Stimulated activated CD8-positive, alpha-beta memory T cell treated with anti-CD3 and anti-CD28 coated beads, Interleukin-15, amount 100 ng/mL, for 1 hour (primary cell): ENCODE measurements at places on chromosomes 5 and 9.

- DNase-seq = no peak
These were observed 480 bp upstream of the CCDC69 start for GRCh38 chr5:151224372-151224771.

DNA sequence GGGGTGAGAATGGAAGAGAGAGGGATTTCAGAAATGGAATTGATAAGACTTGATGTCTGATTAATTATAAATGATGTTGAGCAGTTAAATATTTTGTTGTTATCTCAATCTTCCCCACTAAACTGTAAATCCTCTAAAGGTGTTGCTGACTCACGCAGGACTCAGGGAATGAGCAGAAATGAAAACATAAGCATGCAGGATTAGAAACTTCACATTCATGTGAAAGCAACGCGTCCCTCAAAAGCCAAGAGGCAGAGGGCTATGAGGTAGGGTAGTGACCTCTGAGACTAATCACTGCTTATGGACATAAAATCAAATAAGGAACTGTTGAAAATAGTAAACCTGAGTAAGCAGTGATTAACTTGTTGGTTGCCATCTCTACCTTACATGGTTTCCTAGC, 21.1 kb downstream of the ADAMTSL1 start:
- DNase-seq = no peak

DNA sequence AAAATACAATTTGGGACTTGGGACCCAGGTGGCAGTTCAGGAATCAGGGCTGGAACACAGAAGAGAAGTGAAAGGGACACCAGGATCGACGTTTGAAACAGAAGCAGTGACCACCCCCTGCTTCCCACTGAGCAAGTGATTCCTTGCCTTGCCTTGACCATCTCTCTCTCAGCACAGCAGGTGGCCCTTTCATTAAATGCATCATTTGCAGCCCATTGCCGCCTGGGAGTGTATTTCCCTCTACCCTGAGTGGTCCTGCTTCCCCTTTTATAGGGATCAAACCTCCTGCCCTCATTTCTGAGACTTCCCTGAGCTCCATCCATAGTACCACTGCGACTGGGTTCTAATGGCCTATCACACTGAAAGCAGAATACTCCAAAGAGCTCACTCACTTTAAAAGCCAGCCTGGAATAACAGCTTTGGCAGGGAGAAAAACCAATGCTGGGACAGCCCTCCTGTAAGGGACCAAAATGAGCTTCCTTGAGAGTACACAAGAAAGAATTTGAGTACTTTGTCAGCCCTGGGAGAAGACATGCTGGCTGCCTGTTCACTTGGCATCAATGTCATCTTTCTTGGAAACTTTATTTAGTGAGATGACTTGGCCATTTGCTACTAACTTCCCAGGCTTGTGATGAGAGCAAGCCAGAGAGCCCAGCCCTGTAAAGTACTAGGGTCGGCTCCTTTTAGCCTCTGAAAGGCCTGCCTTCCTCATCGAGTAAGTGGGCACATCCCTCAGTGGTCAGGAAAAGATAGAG, 149.7 kb downstream of the SLIT3 start:
- DNase-seq = no peak

DNA sequence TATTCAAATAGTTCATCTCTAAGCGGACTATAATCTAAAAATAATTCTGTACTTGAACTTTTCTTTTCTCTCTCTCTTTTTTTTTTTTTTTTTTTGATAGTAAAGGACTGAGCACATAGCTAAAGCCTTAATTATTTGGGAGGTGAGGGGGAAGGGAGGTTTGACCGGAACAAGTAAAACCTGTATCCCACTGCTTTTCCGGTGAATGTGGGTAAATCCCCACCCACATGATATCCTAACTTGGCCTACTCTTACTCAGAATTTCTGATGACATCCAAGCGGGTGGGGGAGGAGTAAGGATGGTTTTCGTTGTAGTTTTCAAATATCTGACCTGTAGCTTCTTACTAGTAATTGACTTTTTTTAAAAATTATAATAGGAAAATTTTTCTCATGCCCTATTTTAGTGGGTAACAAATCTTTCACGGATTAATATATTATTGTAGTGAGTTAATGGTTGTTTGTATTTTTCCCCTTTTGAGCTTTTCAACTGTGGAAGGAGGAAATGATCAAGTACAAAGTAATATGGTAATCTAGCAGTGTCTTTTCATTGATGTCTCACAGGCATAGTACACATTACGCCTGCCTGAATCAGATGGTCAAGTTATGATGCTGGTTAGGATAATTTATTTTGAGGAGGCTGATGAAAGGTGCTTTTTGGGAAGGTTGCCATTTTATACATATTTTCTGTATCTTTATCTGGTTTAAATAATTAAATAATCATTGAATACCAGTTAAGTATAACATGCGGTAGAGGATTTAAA, 2.2 kb upstream of the ELL2 start:
- DNase-seq = no peak

DNA sequence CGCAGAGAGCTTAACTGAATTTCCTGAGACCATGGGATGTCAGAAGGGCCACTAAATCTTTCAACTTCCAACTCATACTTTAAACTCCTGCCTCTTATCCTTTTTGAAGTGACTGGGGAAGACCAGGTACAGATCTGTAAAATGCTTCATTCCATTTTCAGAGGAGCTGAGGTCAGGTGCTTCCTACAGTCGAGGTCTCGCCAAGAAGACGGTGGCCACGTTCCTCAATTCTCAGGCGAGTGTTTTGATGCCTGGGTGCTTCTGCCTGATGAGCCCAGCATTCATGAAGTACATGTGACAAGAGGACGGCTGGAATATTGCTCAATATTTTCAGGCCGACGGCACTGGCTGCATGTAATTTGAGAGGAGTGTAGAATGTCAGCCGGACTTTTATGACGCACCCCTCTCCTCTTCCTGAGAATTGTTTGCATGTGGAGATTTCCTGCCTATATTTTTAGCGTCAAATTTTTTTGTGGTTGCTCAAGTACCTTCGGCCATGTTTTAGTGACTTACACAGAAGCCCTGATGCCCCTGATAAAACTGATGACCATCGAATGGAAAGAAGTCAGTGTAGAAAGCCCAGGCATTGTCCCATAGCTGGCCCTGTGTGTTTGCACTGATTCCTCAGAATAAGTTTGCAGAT, 38.8 kb upstream of the GLRX start:
- DNase-seq = no peak

GRCh38 chr9:86413971-86414880, 60.0 kb upstream of the TUT7 start:
- no peak for DNase-seq

- no peak for DNase-seq
These were observed 647.2 kb downstream of the PDE4D start for GRCh38 chr5:59246145-59246869.

GRCh38 chr5:137071526-137071925, 427.6 kb downstream of the SPOCK1 start:
- no peak for DNase-seq

DNA sequence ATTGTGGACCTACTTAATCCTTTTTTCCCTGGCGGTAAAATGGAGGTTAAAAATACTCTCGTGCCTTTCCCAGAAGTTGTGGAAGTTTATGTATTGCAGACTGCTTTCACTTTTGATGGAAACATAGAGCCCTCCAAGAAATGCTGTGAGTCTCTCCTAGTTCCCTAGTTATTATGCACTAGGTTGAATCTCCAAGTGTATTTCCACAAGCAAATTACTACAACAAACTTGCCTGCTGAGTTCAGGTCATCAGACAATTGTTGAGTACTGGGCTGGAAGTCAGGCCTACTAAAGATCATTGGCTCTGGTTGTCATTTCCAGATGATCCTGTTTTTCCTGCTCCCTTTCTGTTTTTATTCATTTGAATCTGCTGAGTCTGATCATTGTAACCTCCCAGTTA, 104.1 kb downstream of the CD180 start:
- DNase-seq = no peak

DNA sequence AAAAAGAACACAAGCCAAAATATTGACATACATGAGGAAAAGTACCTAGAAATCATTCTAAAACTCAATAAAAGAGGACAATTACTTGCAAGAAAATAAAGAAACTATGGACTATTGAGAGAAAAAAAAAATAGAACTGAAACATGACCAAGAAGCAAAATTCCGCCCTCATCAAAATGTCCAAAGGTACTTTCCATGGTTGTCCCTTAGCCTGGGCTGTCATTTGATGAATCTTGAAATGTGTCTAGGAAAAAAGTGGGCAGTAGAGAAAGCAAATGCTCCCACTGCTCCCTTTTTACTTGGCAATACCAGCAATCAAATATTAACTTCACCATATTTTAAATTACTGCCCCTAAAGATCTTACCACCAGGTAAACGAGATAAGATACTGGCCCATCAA, 10.8 kb downstream of the NRG2 start:
- DNase-seq = no peak

- no peak for DNase-seq
These were observed 76.0 kb downstream of the ARL15 start for GRCh38 chr5:54234304-54234933.

DNA sequence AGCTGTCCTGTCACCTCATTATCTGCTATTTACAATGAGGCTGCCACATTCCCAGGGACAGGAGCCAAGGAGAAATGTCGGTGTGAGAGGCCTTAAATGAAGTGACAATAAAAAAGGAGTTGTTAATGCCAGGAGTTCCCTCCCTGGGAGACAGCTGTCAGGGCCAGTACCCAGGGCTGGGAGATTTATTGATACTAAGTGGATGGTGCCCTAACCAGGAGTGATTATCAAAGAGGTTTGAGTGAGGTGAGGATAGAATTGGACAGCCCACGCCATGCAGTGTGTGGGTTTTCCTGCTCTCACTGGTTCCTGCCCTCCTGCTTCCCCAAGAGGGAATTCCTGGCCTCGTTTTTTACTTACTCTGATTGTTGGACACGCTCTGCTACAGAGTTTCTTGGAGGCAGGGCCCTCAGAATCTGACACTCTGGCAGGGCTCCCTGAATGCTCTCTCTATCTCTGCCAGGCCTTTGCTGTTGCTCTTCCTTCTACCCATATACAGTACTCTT, 150.8 kb downstream of the GRIA1 start:
- no peak for DNase-seq

- no peak for DNase-seq
These were observed 1545.3 kb upstream of the C9orf72 start for GRCh38 chr9:29118555-29118954.

GRCh38 chr9:93574091-93574899, 2.1 kb upstream of the PHF2 start:
- DNase-seq = no peak
